Stimulated activated CD4-positive, alpha-beta T cell treated with anti-CD3 and anti-CD28 coated beads, Interleukin-12 subunit alpha, Interleukin-12 subunit beta, amount 100 ng/mL, for 24 hours (primary cell): ENCODE measurements at places on chromosomes 5 and 9.

- no peak for DNase-seq
Observed at GRCh38 chr9:8877753-8878494, 1078.3 kb upstream of the DMAC1 start.

DNA sequence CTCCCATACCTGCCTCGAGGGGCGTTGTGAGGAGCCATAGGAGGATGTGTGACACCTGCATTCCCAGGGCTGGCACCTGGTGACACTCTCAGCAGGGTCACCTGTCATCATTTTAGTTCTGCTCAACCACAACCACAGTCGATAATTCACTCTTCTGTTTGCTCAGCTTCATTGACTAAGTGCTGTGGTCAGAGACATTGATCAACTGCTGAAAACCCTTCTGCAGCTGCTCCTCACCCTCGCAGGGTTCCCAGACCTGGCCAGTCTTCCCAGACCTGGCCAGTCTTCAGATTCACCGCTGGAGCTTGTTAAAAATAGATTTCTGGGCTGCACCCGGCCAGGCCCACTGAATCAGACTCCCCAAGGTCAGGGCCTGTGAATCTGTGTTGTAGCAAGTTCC is 92.8 kb downstream of the MVB12B start:
- no peak for DNase-seq

DNA sequence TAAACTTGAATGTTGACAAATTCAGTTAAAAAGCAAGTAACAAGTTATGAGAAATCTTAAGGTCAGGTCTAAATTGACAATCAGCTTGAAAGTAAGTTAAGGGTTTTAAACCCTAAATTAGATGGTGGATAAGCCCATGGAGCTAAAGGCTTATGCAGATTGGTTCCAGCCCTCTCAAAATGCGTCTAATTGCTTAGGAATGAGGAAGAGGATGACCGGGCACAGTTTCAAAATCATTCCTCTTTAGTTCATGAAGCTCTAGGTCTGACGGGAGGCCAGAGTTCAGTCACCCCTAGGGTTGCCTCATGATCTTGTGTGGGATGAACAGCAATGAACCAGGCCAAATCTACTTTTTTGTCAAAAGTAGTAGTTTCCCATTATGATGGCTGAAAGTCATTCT is 75.4 kb downstream of the SLC38A9 start:
- DNase-seq, result no peak

DNA sequence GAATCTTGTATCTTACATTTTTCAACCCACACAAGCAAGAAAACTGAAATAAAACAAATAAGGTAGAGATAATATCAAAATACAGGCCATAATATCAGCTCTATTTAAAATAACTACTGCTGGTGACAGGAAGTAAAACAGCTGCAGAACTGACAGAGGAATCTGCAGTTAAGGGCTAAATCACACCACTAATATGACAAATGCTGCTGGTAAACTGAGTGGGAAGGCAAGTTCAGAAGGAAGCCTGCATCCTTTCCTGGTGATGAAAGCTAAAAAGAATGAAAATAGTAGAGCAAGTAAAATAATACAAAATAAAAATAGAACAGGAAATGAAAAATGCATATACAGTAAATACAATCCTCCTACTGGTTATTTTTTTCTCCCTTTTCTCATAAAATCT is 1293.7 kb upstream of the C9orf72 start:
- no peak for DNase-seq

GRCh38 chr9:35520364-35520710 is 30.4 kb downstream of the RUSC2 start:
- DNase-seq, result no peak

GRCh38 chr9:83570359-83570758 is 32.2 kb upstream of the FRMD3 start:
- no peak for DNase-seq

- DNase-seq, result no peak
Observed at GRCh38 chr5:4634342-4634741, 505.8 kb upstream of the ADAMTS16 start.

DNA sequence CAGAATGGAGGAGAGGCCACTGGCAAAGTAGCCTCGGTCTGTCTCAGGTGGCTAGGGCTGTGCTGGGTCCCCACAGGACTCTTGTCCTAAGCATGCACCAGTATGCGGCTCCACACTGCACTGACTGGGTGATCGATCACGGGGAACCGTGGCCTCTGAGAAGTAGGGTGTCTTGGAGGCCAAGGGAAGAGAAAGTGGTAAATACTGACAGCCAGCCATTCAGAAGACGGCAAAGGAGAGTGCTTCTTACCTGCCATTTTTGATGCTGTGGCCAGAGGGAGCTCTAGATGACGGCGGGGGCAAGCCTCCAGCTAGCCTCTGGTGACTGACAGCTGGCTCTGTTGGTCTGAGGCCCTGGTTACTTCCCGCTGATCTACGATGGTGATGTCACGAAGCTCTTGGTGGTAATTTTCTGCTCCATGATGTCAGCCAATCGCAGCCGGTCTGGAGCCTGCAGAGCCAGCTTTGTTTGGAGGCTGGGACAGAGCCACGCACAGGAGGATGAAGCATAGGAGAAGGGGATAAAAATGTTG is 40.4 kb upstream of the GADD45G start:
- DNase-seq, result no peak

GRCh38 chr9:81637276-81637675 is 52.1 kb downstream of the TLE1 start:
- DNase-seq, result no peak

GRCh38 chr5:42490831-42491230 is 67.6 kb downstream of the GHR start:
- DNase-seq, result no peak

- DNase-seq, result no peak
Observed at GRCh38 chr5:137453483-137454080, 45.5 kb downstream of the SPOCK1 start.

- peak; percentile 35 for DNase-seq
Observed at GRCh38 chr5:181217111-181217802, 5.8 kb upstream of the TRIM41 start.

DNA sequence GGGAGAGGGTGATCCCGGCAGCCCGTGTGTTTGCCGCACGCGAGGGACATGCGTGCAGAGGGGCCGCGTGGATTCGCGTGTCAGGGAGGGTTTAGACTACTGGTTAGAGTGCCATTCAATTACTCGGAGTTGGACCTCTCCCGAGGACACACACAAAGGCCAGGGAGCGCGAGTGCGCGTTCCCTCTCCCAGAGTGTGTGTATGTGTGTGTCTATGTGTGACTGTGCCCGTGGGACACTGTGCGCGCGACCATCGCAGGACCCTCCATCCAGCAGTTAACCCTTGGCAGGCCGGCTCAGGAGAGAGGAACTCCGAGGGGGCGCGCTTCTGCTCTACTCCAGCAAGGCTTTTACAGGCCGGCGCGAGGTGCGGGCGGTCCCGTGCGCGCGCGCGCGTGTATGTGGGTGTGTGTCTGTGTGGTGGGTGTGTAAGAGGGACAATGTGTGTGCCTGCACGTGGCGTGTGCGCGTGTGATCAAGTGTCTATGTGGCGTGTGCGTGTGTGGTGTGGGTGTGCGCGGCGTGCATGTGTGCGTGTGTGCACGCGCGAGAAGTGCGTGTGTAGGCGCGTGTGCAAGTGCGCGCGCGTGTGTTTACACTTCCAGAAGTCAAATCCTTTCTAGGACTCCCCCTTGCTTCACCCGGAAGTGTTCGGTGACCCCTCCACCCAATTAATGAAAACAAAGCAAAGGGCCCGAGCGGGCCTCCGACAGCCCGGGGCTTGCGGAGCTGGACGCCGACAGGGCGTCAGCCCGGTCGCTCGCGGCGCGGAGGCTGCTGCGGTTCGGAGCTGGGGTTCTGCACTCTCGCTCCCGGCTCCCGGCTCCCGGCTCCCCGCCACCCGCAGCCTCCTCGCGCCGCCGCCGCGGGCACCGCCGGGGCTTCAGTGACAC is 75.3 kb upstream of the TBCA start:
- DNase-seq, result no peak

- no peak for DNase-seq
Observed at GRCh38 chr5:32520972-32521371, 64.4 kb upstream of the SUB1 start.

GRCh38 chr5:68251386-68251785 is 35.8 kb downstream of the PIK3R1 start:
- no peak for DNase-seq

GRCh38 chr9:114798780-114799427 is 6.9 kb downstream of the TNFSF15 start:
- no peak for DNase-seq

DNA sequence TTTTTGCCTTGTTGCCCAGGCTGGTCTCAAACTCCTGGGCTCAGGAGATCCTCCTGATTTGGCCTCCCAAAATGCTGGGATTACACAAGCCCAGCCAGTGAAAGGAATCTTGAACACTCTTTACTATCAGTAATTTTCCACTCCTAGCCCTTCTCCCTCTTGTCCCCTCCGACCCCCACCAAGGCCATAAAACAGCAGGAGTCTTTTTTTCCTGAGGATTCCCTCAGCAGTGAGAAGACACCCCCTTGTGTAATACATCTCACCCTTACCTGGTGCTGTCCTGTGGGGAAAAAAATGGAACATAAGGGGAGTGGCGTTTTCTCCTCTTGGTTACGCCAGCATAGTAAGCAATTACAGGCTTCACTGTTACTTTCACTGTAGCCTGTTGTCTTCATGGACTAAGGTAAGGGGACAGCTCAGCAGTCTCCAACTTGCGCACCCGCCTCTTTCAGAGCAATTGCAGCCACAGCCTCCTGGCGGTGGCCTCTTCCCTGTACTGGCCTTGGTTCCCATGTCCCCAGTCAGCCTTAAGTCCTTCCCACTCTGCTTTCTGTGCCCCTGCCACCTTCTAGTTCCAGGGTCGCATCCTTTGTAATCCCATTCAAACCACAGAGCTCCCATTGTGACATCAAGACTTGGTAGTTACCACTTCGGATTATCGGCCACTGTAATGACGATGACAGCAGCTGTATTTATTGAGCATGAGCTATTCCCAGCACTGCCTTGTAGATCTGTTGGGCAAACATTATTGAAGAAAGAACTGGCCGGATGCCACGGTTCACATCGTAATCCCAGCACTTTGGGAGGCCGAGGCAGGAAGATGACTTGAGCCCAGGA is 10.0 kb downstream of the NAIF1 start:
- no peak for DNase-seq

DNA sequence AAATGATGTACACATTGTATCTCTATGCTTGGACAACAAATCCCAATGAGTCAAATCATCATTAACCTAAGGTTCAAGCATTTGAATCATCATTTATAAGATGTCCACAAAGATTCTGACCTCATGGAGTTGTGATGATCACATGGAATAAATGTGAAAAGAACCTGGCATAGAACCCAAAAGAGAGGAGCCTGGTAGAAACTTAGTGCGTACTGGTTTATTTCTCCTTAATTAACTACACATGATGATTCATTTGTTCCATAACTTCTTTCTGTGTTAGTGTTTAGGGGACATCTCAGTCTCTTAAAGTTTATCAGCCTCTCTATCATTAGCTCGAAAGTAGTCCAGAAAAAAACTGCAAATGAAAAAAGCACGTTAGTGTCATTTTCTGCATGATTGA is 411.6 kb downstream of the BRINP1 start:
- DNase-seq, result no peak

- DNase-seq, result no peak
Observed at GRCh38 chr5:110376281-110376951, 350.1 kb downstream of the TMEM232 start.

DNA sequence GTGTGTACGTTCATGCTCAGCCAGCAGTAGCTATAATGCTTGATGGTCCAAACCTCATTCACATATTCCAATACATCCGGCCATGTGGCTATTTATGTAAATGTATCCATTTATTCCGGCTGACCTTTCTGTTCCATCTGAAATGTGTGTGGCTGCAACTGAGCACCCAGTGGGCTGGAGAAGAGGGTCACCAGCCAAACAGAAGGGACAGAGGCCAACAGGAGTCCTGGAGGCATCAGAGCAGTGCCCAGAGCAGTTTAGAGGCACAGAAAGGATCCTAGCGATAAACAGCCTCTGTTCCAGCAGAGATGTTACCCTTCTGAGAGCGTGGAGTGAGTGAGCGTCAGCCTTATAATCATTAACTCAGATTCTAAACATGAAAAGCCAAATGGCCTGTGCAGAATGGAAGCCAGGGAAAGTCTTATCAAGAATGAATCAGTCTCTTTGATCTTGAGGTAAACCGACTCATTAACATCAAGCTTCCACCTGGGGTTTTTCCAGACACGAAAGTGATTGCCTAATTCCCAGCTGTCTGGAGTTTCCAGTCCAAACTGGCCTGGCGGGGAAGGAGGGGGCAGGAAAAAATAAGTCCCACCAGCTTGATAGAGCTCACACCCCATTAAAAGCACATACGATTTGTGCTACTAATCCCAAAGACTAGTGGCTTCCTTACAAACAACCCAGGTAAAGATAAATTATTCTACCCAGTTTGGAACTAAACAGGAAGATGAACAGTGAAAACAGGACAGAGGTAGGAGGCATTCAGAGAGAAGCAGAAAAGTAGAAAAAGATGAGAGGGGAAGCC is 55.7 kb downstream of the SUSD1 start:
- no peak for DNase-seq

- DNase-seq, result no peak
Observed at GRCh38 chr9:3447143-3447542, 78.7 kb downstream of the RFX3 start.

- peak; percentile 27 for DNase-seq
Observed at GRCh38 chr9:137150617-137151457, 11.9 kb downstream of the GRIN1 start.

GRCh38 chr5:134236318-134236717 is 10.4 kb upstream of the PPP2CA start:
- no peak for DNase-seq

- no peak for DNase-seq
Observed at GRCh38 chr5:172029876-172030275, 23.4 kb upstream of the FBXW11 start.

DNA sequence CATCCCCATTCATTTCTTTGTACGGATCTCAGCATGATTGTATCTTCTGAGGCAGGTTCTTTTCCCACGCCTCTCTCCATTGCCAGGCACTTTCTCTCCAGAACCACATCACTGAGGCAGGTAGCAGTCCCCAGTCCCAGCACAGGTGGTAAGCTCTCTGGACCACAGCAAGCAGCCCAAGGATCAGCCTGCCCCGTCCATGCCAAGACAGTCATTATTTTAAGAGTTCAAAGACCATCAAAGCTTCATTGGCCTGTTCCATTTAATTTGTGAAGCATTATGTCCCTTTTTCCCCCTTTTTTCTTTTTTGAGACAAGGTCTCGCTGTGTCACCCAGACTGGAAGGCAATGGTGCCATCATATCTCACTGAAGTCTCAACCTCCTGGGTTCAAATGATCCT is 171.7 kb downstream of the AUH start:
- DNase-seq, result no peak

GRCh38 chr5:161539016-161539415 is 7.5 kb downstream of the GABRB2 start:
- DNase-seq, result no peak

GRCh38 chr9:136091582-136092352 is 3.3 kb downstream of the NACC2 start:
- DNase-seq, result no peak

- no peak for DNase-seq
Observed at GRCh38 chr9:28024676-28025075, 451.4 kb upstream of the C9orf72 start.

GRCh38 chr5:137531266-137531665 is 32.1 kb upstream of the SPOCK1 start:
- DNase-seq, result no peak
